Tibial artery (tissue), 4 donors: ENCODE measurements at places on chromosomes 5 and 9.

GRCh38 chr9:97512966-97513560 is 11.6 kb downstream of the TMOD1 start:
- DNase-seq: no peak

GRCh38 chr5:74261421-74261820 is 379.1 kb downstream of the ENC1 start:
- no peak for DNase-seq

- no peak for DNase-seq
Measured at GRCh38 chr5:67129768-67130167, 66.8 kb downstream of the CD180 start.

- no peak for DNase-seq
Measured at GRCh38 chr5:26791021-26791420, 247.4 kb downstream of the CDH9 start.

DNA sequence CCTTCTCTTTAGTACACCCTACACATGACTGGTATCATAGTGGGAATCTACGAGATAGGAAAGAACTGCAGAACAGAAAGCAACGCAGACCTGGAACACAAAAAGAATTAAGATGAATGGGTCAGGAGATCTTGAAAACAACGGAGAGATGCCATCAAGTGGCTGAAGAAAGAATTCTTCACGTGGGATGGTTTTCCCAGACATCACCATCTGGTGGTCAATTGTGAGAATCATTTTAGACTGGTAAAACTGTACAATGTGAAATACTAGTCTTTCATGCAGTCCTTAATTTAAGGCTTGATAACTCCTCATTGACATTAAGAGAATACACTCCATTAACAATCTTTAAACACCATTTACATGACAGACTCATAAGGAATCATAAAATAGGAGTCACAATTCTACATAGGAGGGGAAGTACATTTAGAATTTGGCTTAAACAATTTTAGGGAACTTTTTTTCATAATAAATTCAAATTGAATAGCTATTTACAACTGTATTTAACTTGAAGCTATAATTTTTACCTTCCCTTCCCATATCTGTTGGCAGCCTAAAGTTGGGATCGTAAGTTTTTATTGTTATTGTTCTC is 128.4 kb upstream of the TRPM3 start:
- no peak for DNase-seq

DNA sequence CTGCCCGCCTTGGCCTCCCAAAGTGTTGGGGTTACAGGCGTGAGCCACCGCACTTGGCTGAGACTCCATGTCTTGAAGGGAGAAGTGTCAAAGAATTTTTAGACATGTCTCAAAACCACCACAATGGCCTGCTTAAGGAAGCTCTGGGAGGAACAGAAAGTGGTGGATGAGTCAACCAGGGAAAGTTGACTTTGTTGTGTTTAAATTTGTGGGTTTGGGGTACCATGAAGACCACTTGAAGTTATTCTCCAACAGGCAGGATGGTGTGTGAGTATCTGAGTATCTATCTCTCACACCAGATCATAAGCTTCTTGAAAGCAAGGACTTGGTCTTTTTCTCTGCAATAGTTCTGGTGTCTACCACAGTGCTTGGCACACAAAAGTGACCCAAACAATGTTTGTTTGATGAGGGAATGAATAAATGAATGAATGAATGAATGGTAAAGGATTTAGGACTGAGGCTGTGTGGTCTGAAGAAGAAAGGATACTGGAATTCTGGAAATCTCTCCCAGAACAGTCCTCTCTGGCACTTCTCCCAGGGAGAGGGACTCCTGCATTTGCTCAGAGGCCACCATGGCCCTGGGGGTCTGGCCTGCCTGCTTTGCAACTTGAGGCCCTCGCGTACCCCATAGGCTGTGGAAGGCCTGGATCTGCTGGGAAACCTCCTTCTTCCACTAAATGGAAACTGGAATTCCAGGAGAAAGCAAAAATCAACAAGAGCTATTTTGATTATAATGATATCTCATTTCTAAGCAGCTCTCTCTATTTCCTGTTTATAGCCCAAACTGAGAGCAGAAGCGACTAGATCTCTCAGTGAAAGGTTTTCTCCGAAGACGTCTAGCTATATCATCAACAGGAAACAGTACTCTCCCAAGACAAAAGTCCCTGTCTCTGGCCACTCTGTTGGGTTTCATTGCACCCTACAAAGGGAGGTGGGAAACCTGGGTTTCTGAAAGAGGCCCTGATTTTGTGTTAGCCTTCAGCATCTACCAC is 187.9 kb downstream of the PALM2AKAP2 start:
- no peak for DNase-seq

- DNase-seq: peak; percentile 53
Measured at GRCh38 chr5:158701406-158702177, 398.1 kb downstream of the EBF1 start.

- DNase-seq: peak; percentile 82
Measured at GRCh38 chr5:98770209-98770910, 3.1 kb upstream of the RGMB start.

DNA sequence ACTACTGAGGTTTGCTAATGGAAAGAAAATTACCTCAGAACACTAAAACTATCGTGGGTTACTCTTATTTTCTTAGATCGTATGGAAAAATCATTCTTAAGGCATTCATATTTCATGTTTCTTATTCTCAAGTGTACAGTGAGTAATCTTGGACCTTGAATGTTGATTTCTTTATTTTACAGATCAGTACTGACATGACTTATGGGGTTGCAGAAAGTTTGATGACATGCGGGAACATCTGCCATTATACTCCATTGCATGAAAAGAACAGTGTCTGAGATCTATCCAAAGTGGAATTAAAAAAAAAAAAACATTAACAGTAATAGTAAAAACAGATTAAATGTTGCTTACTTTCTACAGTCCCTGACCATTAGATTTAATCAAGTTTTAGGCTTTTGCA is 1290.2 kb upstream of the WWC1 start:
- no peak for DNase-seq

GRCh38 chr5:62331921-62332320 is 25.9 kb downstream of the KIF2A start:
- no peak for DNase-seq

- DNase-seq: no peak
Measured at GRCh38 chr9:80522465-80522864, 950.7 kb downstream of the TLE4 start.

DNA sequence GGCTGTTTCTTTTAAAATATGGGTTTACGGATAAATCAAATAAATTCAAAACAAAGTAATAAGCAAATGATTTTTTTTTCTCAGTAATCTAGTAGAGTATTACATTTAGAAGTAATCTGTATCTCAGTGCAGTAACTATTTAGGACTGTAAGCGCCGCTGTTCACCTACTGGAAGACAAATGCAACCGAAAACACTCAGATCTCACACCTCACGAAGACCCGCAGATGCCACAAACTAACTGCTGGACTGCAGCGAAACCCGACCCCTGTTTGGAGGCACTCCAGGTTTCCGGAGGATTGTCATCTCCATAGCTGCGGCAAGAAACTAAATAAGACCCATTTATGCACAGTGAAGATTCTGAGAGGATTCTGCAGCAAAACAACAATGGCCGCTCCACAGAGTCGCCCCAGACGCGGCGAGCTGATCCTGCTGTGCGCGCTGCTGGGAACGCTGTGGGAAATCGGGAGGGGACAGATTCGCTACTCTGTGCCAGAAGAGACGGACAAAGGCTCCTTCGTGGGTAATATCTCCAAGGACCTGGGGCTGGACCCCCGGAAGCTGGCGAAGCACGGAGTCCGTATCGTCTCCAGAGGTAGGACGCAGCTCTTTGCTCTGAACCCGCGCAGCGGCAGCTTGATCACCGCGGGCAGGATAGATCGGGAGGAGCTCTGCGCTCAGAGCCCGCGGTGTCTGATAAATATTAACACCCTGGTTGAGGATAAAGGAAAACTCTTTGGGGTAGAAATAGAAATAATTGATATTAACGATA is at the start of gene PCDHGA8:
Gene PCDHGA8, plus strand, starts transcription at position 205 of the 770 bp plus-strand sequence. Its CDS starts 181 bp downstream, at position 386.
- no peak for DNase-seq

- peak; percentile 82 for DNase-seq
Measured at GRCh38 chr5:57692582-57693487, 210.2 kb upstream of the ACTBL2 start.

- no peak for DNase-seq
Measured at GRCh38 chr5:76705574-76705973, 10.4 kb upstream of the F2R start.

- no peak for DNase-seq
Measured at GRCh38 chr5:118379470-118379869, 608.9 kb downstream of the DTWD2 start.

DNA sequence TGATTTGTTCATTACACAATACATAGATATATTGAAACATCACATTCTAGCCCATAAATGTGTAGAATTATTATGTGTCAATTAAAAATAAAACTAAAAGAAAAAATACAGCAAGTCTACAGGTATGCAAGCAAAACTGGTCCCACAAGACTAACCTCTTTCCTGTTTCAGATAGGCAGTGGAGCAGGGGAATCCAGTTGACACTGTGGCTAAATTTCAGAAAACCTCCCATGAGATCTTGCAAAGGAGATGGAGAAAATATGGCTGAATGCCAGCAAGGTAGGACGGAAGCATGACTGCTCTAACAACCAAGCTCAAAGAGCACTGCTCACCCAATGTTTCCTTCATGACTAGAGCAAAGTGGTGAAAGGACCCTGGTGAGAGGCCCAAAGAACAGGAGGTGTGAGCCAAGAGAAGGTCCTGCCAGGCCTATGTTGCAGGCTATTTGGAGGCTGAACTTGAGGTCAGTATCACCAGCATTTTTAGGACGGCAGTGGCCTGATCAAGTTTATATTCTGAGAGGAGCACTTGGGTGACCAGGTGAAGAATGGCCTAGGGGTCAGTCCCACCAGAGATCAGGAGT is 1.1 kb upstream of the SH3TC2 start:
- no peak for DNase-seq

DNA sequence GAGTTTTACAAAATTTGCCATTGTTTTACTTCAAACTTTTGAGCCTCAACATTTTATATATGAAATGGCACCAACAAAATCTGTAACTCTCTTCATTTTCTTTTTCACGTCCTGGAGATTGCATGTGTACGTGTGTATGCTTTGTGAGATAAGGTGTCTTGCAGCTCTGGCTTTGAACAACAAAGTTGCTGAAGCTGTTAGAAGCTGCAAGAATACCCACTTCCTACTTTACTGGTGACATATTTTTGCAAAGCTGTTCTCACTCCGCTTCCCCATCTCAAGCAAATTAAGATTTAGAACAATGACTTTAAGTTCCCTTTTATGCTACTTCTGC is 41.8 kb downstream of the FYB1 start:
- no peak for DNase-seq

DNA sequence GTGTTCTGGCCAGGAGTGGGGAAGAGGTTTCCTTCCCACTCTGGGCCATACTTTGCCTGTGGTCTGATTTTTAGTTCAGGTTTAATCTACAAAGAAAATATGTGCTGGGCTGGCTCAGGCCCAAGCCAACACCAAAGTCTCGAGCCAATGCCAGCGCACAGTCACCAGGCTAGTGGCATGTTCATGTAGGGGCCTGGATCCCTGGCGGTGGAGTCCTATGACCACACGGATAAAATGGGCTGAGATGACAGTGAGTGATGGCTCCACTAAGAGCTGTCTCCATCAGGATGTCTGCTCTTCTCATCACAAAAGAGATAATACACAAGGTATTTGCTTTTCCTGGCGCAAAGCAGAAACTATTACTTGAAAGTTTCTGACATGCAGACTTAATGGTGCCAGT is 92.9 kb upstream of the PTPN3 start:
- peak; percentile 26 for DNase-seq

DNA sequence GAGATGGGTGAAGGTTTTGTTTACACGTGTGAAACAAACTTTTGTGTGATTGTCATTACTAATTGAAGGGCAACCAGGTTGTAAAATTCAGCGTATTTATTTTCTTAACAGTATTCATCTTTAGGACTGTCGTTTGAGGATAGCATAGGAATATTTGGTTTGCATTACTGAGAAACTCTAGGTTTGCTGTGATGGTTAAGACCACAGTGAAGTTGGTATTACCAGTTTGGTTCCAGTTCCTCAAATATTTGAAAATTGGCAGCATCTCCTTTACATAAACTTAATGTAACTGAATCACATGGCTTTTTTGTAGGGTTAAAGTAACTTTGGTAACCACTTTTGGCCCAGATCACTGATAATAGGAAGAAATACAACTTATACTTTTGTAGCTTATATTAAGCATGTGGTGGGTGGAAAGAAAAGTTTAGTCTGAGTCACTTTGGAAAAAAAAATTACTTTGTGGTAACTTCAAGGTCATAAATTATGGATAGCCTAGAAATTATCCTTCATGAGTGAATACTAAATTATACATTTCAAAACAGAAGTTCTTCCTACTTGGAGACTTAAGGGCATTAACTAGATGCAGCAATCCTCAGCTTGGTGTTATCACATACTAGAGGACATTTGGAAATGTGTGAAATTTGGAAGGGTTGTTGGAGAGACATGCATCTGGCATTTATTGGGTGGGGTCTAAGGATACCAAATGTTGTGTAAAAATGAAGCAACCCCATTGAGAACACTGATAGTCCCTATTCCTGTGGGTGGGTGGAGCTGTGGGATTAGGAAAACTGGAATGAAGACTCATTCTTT is 33.9 kb downstream of the G3BP1 start:
- DNase-seq: peak; percentile 47

DNA sequence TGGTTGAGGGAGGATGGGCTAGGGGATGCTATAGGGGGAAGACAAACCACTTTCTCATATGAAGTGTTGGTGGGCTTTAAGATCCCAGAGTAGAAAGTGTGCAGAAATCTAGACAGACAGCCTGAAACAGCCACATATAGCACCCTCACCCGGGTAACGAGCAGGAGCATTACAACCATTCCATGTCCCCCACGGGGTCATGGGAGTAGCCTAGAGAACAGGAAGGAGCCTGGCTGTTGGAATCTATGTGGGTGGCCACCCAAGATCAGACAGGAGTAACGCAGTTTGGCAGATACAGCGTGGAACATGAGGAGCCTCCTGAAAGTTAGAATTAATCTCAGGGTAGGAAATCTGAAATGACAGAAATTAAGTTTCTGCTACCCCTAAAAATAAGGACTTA is 146.1 kb upstream of the RAI14 start:
- no peak for DNase-seq

- DNase-seq: no peak
Measured at GRCh38 chr5:20286512-20286911, 298.5 kb upstream of the CDH18 start.

DNA sequence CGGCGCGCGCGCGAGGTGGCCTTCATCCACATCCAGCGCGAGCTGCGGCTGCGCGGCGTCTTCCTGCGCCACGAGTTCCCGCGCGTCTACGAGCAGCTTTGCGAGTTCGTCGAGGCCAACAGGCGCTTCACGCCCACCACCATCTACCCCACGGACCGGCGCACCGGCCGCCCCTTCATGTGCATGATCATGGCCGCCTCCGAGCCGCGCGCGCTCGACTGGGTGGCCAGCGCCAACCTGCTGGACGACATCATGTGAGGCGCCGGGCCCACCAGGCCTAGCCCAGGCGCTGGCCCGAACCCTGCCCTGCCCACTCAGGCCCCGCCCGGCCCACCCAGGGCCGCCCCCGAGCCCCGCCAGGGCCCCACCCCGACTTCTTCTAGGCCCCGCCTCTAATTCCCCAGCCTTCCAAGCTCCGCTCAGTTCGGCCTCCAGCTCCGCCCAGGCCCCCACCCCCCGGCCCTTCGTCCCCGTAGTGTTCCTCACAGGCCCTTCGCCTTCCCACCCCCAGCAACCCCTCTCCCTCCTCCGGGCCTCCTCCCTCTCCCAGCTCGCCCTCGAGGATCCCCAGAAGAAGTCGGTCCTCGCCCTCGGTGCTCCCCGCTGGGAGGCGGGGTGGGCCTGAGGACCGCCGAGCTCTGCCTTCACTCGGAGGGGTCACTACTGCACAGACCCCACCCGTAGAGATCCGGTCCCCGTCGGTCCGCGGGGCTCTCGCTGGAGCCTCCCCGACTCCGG is 2.0 kb upstream of the PHPT1 start:
- DNase-seq: peak; percentile 53

- DNase-seq: no peak
Measured at GRCh38 chr5:12016159-12016746, 112.0 kb upstream of the CTNND2 start.
